NCI-H1417 treated with DMSO at 0.1 percent for 48 hours (cell line): ENCODE measurements at places on chromosomes 1 and 21.

GRCh38 chr1:183480971-183481441, 8.7 kb downstream of the SMG7 start:
- no peak for DNase-seq

DNA sequence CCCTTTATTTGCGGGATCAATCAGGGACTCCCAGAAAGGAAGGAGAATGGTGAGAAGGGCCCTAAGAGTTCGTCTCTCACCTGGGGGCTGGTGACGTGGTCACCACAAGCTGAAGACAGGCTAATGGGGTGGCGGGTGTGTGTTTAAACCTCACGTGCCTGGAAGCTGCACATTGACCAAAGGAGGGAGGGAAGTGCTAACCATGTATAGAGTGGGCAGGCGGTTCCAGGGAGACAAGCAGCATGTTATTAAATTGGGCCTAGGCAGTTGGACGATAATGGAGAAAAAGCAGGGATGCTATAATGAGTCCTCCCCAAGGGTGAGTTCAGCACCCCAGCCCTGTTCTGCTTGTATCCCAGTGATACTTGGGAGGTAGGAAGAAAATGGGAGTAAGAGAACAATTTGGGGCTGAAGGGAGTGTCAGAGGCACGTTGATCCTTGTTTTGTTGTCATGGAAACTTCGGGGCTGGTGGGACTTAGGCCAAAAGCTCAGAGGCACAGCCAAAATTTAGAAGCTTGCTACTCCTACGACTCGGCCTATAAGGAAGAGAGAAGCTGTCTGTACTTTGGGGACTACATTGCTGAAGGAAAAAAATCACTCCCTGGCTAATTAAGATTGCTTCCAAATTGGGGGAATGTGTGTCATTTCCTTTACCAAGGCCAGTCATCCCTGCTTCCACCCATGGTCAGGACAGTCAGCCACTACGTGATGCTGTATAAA, 33.2 kb upstream of the EPHA8 start:
- DNase-seq, result no peak

DNA sequence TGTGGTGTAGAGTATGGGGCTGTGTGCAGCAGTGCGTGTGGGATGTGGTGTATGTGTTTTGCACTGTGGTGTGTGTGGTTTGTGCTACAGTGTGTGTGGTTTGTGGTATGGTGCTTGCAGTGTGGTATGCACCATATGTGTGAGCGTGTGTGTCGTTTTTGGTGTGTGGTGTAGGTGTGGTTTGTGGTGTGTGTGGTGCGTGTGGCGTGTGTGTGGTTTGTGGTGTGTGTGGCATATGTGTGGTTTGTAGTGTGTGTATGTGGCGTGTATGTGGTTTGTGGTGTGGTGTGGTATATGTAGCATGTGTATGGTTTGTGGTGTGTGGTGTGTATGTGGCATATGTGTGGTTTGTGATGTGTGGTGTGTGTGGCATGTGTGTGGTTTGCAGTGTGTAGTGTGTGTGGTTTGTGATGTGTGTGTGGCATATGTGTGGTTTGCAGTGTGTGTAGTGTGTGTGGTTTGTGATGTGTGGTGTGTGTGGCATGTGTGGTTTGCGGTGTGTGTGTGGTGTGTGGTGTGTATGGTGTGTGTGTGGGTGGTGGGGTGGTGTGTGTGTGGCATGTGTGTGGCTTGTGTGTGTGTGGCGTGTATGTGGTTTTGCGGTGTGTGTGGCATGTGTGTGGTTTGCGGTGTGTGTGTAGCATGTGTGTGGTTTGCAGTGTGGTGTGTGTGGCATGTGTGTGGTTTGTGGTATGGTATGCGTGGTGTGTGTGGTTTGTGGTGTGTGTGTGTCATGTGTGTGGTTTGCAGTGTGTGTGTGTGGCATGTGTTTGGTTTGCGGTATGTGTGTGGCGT, 53.5 kb upstream of the TRAPPC10 start:
- DNase-seq, result no peak

GRCh38 chr1:80918380-80918779, 882.4 kb upstream of the ADGRL2 start:
- DNase-seq, result no peak

GRCh38 chr1:158496374-158496773, 24.4 kb downstream of the OR10R2 start:
- no peak for DNase-seq

DNA sequence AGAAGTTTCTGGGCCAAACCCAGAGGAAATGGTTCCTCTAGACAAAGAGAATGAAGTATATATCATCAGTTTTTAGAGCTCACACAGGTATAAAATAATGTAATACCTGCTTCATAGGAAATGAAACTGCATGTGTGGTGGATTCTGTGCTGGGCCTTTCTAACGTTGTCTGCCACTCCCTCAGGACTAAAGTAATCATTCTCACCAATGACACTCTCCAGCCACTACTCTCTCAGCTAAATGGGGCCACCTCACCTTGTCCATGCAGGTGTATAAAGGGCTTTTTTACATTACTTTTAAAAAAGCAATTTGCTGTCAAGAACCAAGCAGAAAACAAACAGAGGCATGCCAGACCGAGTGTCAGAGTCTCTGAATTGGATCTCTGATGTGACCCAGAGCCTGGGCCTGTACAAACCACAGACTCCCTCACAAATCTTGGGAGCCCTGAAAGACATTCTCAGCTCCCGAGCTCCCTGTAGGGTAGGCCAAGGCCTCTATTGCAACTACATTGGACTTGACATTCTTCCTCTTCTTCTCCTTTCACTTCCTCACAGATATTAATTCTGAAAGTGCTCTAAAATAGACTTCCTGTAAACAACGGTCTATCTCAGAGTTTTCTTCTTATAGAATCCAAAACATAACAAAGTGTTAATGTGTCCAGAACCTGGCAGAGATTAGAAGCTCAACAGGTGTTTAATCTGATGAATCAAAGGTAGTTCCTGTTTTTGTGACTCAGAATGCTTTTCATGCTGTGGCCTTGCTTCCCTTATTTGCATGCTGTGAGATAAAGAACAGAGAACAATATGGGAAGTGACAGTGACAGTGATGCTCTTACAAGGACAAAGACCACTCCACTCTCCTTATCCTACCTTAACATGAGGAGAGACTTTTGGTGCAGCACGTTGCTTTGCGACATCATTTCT, 8.6 kb downstream of the AIM2 start:
- DNase-seq, result no peak

DNA sequence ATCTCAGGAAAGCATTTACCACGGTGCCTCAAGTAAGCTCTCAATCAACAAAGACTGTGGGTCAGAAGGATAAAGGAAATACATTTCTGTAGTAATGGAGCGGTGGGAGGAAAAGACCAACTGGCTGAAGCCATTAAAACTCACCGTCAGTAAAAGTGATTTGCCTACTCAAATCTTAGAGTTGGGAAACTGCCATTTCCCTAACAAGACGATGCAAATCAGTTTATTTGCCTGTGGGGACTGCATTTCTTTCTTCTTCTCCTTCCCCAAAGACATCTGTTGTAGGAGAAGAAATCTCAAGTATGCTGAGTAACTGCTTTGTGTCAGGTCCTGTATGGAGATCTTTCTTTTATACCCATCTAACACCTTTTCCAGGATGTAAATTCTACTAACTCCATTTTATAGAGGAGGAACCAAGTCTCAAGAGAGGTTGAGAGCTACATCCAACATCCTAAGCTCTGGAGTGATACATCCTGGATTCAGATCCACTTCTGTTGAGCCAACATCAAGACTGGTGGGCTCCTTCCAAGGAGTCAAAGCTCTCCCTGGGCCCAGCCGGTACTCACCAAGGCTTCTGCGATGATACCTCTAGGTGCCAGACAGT, 219.3 kb upstream of the FGGY start:
- no peak for DNase-seq

DNA sequence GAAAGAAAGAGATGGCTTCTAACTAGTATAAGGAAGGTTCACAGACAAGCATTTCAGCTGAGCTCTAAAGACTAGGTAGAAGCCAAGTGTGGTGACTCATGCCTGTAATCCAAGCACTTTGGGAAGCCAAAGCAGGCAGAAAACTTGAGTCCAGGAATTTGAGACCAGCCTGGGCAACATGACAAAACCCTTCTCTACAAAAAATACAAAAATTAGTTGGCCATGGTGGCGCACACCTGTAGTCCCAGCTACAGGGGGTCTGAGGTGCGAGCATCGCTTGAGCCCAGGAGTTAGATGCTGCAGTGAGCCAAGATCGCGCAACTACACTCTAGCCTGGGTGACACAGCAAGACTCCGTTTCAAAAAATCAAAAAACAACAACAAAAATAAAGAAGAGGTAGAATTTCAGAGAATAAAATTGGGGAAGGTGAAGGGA, 27.8 kb downstream of the FBXO42 start:
- DNase-seq, result no peak

- DNase-seq, result no peak
Observed at GRCh38 chr1:228430243-228430642, 13.6 kb upstream of the TRIM17 start.

DNA sequence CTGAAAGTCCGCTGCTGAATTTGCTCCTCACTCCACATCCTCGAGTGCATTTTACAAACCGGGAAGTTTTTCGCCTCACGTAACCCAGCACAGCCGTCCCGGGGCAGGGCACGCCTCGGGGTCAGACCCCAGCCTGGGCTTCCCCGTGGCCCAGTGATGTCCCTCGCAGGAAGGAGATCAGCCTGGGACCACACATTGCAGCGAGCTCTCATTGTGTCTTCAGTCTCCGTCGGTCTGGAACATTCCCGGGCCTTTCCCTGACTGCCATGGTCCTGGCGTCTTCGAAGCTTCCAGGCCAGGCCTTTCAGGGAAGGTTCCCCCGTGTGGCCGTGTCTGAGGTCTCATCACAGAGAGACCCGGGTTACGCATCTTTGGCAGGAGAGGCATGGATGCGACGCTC, 43.5 kb downstream of the MORN1 start:
- no peak for DNase-seq

GRCh38 chr1:151809985-151810556, 4.9 kb upstream of the LINGO4 start:
- DNase-seq, result no peak

GRCh38 chr1:97063532-97063931, 341.9 kb downstream of the PTBP2 start:
- no peak for DNase-seq

- DNase-seq, result no peak
Observed at GRCh38 chr1:178819123-178819522, 51.8 kb downstream of the ANGPTL1 start.

DNA sequence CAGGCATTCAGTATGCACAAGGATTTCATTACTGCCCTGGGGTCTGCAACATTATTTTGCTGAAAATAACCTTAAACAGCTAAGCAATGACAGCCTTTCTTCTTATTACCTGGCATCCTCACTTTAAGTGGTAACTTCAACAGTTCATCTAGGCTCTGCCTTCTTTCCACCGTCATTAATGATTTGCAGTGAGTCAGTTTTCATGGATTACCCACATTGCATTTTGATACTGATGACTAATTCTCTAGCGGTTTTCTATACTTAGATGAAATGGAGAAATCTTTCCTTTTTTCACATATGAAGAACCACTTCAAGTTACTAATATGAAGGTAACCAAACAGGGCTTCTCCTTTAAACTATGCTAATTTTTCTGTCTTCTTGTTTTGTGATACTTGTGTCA, 226.9 kb upstream of the TMPRSS15 start:
- DNase-seq, result no peak

GRCh38 chr1:173596097-173596825, 6.6 kb downstream of the SLC9C2 start:
- DNase-seq, result no peak

DNA sequence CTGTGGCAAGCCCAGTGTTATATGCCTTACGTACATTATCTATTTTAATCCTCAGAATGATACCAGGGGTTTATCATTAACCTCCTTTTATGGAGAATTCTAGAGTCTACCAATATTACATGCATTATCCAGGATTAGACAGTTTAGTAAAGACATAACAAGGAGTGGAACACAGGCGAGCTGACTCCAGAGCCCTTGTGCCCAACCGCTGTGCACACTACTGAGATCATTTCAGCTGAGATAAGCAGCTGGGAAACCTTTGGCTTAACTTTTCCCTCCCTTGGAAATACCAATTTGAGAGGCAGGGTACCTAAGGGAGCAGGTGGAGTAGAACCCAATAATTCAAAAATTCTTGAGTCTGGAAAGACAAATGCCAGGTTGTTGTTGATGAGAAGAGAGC, 59.8 kb upstream of the ATP1B1 start:
- DNase-seq, result no peak

GRCh38 chr1:76867342-76868130, at the start of gene ST6GALNAC5:
Gene ST6GALNAC5, plus strand, starts transcription at chr1:76867480.
- no peak for DNase-seq

DNA sequence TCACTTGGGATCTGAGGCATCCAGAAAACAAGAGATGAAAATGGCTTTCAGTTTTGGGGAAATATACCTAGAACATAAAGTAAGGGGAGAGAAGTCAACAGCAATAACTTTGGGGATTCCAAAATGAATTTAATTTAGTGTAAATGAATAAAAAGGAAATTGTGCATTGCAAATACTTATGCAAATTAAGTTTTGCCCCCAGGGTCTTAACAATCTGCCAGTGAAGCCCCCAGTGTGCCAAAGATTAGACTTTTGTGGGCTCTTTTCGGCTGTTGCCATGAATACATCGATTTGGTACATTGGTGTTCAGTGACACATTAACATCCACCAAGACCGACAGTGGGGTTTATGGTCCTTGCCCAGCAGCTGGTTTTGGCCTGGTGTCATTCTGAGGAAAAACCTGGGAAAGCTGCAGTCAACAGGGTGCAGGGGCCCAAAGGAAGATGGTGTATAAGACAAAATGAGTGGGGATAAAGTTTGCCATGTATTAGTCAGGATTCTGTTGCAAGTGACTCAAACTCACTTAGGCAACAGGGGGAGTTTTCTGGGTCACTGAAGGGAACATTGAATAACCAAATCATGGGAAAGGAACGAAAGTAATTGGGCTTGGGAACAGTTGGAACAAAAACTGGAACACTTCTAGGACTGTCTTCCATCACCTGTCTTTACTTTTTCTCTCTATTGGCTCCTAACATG, 30.2 kb upstream of the IGSF3 start:
- DNase-seq, result no peak

- DNase-seq, result no peak
Observed at GRCh38 chr1:15017120-15017519, 136.4 kb upstream of the TMEM51 start.

DNA sequence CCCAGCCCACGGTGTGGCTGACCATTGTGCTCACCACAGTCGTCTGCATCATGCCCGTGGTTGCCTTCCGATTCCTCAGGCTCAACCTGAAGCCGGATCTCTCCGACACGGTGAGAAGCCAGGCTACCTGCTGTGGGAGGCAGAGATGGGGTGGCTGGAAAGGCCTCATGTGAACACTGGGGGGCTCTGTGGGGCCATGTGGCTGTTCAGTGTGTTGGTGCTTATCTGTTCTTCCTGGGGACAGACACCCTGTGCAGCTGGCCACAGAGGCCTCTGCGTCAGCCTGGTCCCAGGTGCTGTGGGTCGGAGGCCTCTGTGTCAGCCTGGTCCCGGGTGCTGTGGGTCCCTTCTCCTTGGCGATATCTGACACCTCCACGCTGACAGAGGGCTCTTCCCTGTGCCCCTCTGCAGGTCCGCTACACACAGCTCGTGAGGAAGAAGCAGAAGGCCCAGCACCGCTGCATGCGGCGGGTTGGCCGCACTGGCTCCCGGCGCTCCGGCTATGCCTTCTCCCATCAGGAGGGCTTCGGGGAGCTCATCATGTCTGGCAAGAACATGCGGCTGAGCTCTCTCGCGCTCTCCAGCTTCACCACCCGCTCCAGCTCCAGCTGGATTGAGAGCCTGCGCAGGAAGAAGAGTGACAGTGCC, 23.2 kb downstream of the ATP8B2 start:
- DNase-seq, result no peak

- no peak for DNase-seq
Observed at GRCh38 chr1:39268906-39269305, 64.4 kb downstream of the MACF1 start.
